Left renal cortex interstitium (tissue), 4 donors: ENCODE measurements at places on chromosomes 16 and 17.

- no peak for DNase-seq
Measured at GRCh38 chr16:31089199-31089598, 456 bp upstream of the PRSS53 start.

DNA sequence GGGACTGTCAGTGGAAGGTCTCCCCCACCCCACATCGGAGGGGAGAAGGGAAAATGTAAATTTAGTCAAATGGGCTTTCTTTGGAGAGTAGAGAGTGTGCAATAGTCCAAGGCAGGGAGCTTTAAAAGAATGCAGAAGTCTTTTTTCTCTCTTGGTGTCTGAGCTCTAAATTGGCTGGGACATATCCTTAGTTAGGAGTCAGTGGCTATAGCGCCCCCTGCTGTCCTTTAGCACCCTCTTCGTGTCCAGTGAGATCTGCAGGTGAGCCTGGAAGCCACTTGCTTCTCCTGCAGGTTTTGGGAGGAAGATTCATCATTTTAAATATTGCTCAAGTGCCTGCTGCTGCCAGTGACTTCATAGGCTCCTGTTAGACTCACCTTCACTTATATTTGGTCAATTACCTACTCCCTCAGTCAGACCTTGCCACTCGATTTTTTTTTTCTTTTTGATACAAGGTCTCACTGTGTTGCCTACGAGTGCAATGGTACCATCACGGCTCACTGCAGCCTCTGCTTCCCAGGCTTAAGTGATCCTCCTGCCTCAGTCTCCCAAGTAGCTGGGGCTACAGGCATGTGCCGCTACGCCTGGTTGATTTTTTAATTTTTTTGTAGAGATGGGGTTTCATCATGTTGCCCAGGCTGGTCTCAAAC is 174.8 kb downstream of the PRKCB start:
- DNase-seq, result peak; percentile 74

GRCh38 chr16:89936034-89936433 is 12.5 kb upstream of the DEF8 start:
- DNase-seq, result no peak

- no peak for DNase-seq
Measured at GRCh38 chr16:57115514-57116182, 23.3 kb downstream of the CPNE2 start.

DNA sequence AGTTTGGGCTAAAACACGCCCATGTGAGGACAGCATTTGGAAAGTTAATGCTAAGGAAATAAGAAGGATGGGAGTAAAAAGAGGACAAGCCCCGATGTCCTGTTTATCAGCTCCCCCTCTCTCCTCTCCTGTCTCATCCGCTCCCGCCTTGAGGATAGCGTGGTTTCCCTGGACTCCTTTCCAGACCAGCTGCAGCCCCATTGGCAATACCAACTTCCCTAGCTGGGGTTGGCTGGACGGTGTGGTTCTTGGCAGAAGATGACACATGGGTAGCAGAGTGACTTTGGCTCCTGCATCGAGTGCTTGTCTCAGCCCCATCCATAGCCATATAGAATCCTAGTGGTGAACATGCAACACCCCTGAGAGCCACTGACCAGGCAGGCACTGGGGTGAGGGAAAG is 185.9 kb downstream of the CCDC182 start:
- DNase-seq, result no peak

DNA sequence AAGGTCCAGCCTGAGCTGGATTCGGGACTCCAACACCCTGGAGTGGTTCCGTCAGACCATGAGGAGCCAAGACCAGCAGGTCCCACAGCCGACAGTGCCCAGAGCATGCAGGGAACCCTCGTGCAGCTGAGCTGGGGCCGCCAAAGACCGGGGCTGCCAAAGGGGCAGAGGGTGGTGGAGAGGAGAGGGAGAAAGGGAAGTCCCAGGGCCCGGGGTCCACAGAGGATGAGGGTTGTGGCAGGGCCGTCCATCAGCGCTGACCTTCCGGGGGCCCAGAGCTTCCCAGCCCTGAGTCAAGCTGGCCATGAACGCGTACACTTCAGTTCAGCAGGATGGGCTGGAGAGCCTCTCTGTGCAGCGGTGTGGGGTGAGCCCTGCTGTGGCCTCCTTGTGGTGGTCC is 6.7 kb upstream of the CAPN15 start:
- no peak for DNase-seq

DNA sequence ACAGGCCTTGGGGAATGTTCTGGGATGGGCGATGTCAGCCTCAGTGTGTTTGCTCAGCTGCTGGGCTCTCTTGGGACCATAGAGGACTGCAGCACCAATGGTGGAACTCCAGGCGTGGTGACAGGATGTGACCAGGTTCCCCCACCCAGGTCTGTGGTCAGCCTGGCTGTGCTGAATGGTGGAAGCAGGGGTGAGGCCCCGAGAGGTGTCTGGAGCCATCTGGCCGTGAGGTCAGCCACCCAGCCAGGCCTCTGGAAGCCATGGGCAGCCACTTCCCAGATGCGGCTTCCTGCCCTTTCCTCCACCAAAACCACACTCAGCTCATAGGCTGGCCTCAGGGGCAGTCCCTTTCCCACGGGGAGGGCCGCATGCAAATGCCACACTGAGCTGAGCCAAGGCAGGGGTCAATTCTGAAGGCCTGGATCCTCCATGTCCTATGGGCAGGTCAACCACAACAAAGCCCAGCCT is 7.8 kb upstream of the MAPK7 start:
- DNase-seq, result no peak

DNA sequence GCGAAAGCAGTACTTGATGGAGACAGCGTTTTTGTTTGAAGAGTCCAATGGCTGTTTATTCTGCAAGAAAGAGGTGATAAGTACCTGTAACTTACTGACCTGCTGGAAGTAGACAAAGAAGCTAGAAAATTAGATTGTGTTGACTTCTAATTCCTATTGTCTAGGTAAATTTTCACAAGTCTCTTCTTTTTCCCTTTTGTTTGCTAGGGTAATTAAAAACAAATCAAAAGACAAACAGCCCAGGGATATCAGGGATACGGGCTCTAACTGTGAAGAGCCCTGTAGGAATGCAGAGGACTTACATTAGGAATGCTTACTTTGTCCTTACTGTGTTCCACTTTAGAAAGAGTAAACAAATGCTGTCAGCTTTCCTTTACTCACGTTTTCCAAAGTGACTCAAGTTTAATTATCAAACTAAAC is 7.0 kb downstream of the PSME3IP1 start:
- DNase-seq, result no peak

GRCh38 chr17:9037736-9038135 is 16.4 kb downstream of the NTN1 start:
- no peak for DNase-seq

DNA sequence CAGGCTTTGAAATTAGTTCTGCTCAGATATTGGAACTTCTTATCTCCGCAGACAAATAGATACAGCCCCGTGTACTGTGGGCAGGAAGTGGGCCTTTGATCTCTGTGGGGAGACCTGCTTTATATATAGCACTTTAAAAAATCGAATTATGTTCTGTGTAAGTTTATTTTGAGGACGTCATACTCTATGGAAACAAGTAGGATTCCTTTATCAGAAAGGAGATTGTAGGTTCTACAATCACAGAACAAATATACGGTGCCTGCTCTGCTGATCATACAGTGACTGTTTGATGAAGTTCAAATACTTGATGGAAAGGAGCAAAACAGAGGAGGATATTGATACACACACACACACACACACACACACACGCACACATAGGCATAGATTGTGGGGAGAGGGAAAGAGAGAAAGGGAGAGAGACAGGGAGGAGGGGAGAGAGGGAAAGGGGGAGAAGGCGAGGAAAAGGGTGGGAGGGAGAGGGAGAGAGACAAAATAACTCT is 14.7 kb upstream of the TMEM220 start:
- no peak for DNase-seq

GRCh38 chr17:68834328-68834836 is 120.8 kb downstream of the ABCA8 start:
- DNase-seq, result no peak

DNA sequence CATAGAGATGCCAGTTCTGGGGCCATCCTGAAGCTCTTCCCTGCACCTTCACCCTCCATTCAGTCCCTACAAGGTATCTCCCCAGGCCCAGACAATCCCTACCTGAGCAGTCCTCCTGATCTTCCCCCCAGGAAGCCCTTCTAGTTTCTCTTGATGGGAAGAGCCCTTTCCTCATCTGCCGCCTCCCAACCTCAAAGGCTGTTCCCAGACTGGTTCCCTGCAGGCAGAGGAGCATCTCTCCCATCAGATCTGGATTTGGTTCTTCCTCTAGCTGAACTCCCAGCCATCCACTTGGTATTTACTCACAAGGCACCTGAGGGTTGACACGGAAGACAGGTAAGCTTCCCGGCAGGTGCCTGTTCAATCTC is 24.6 kb upstream of the PHB1 start:
- no peak for DNase-seq
